ENCODE measurements at places on chromosomes 3 and 15. TPM values are rescaled to one million over a fixed set of nuclear protein-coding genes. Genes with fewer than 3 reads are reported as not detected.

- 0 out of 2 replicates have a peak, but pooled peaks cover 3% of the 10 kb centered on the region for H3K4me1 ChIP-seq
- peaks cover 37% of the 10 kb centered on the region for H3K27me3 ChIP-seq
- no peak overlapping the region for H3K4me3 ChIP-seq
- no peaks in the 10 kb centered on the region for H3K36me3 ChIP-seq
- no peak for DNase-seq
- no peak overlapping the region for H3K27ac ChIP-seq
Measured at GRCh38 chr3:160220038-160220437, 5.2 kb upstream of the C3orf80 start.

DNA sequence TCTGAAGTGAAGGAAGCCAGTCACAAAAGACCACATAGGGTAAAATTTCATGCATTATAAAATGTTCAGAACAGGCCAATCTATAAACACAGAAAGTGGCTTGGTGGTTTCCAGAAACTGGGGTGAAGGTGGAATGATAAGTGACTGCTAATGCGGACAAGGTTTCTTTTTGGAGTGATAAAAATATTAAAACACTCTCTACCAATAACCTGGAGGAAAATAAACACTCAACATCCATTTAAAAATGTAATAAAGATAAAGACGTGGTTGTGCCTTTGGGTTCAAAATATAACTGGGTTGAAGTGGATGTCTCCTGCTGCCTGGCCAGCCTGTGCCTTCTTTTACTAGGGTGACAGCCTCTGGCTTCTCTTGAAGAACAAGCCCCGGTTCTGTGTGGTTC is 70.9 kb upstream of the GCNT3 start:
- no peak overlapping the region for H3K4me3 ChIP-seq
- H3K27ac ChIP-seq: no peak overlapping the region
- no peaks in the 10 kb centered on the region for H3K27me3 ChIP-seq

GRCh38 chr3:182760576-182761164 is 32.6 kb upstream of the ATP11B start:
- no peak overlapping the region for H3K27ac ChIP-seq
- 0 out of 2 replicates have a peak, but pooled peaks cover 2% of the 10 kb centered on the region for H3K27me3 ChIP-seq
- DNase-seq: no peak
- no peaks in the 10 kb centered on the region for H3K36me3 ChIP-seq
- no peaks in the 10 kb centered on the region for H3K4me1 ChIP-seq
- H3K4me3 ChIP-seq: no peak overlapping the region

DNA sequence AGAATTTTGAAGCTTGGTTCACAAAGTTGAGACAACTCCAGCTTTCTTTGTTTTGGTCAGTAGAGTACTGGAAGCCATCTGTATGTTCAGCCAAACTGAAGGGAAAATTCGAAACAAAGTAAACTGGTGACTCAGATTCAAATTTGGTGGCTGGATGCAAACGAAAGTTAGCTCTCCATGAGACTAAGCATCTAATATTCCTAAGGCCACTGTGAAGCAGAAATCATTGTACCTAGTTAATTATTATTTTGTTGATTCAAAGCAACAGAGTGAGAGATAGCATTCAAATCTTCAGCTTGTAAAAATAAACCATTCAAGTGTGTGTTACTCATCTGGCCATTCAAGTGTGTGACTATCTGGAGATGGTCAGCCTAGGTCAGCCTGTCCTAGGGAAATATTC is 42.1 kb downstream of the NR2F2 start:
- H3K4me1 ChIP-seq: no peaks in the 10 kb centered on the region
- H3K27ac ChIP-seq: no peak overlapping the region
- no peak overlapping the region for H3K4me3 ChIP-seq
- no peak for DNase-seq

- H3K4me3 ChIP-seq: no peak overlapping the region
- no peak overlapping the region for H3K27ac ChIP-seq
- no peaks in the 10 kb centered on the region for H3K4me1 ChIP-seq
- no peaks in the 10 kb centered on the region for H3K36me3 ChIP-seq
Measured at GRCh38 chr3:72368331-72368975, 479.8 kb downstream of the SHQ1 start.

CYP1A1 gene
- 0.15 TPM for total RNA-seq

TPRG1 gene
- not detected for total RNA-seq
